Neural cell (in vitro differentiated cells): ENCODE measurements at places on chromosomes 12 and 14. TPM values are rescaled to one million over a fixed set of nuclear protein-coding genes. Genes with fewer than 3 reads are reported as not detected.

ZC2HC1C gene
- polyA plus RNA-seq = 3.9 and 4.5 TPM in 2 replicates

NPFF gene
- polyA plus RNA-seq = not detected in 2 replicates

ZNF605 gene
- 18.6 and 22.6 TPM in 2 replicates for polyA plus RNA-seq

HPD gene
- polyA plus RNA-seq = not detected in 2 replicates

HAL gene
- 0.06 TPM in 1 of 2 replicates, not detected in the other for polyA plus RNA-seq

PGF gene
- 0.28 TPM in 1 of 2 replicates, not detected in the other for polyA plus RNA-seq

MIPOL1 gene
- 1.3 and 3.2 TPM in 2 replicates for polyA plus RNA-seq

SUPT16H gene
- 83.4 and 96.2 TPM in 2 replicates for polyA plus RNA-seq

LGR5 gene
- polyA plus RNA-seq = 0.16 TPM in 1 of 2 replicates, not detected in the other

RBM19 gene
- polyA plus RNA-seq = 14.2 and 24.7 TPM in 2 replicates

FSCB gene
- not detected in 2 replicates for polyA plus RNA-seq

TEAD4 gene
- 1.5 and 1.6 TPM in 2 replicates for polyA plus RNA-seq

PAPLN gene
- 0.08 and 0.14 TPM in 2 replicates for polyA plus RNA-seq

AQP2 gene
- not detected in 2 replicates for polyA plus RNA-seq

JPH4 gene
- polyA plus RNA-seq = 68.2 and 76.9 TPM in 2 replicates

BAG5 gene
- polyA plus RNA-seq = 25.5 and 27.2 TPM in 2 replicates

KRT83 gene
- polyA plus RNA-seq = not detected in 2 replicates

RAB21 gene
- 26.3 and 28.4 TPM in 2 replicates for polyA plus RNA-seq

PPP4R4 gene
- 4.8 and 5.9 TPM in 2 replicates for polyA plus RNA-seq

PTGDR gene
- polyA plus RNA-seq = 0.10 TPM in 1 of 2 replicates, not detected in the other

KLRC4 gene
- polyA plus RNA-seq = 6.5 and 8.2 TPM in 2 replicates

ABCC9 gene
- 0.32 TPM in 2 replicates for polyA plus RNA-seq

FAM181A gene
- 0.43 TPM in 1 of 2 replicates, not detected in the other for polyA plus RNA-seq

TCTN2 gene
- 14.3 and 15.1 TPM in 2 replicates for polyA plus RNA-seq

CD163 gene
- polyA plus RNA-seq = 0.20 TPM in 1 of 2 replicates, not detected in the other

TOMM20L gene
- not detected in 2 replicates for polyA plus RNA-seq

GPR135 gene
- polyA plus RNA-seq = 2.9 and 3.0 TPM in 2 replicates

TAS2R7 gene
- 0.58 TPM in 1 of 2 replicates, not detected in the other for polyA plus RNA-seq

MYO1H gene
- polyA plus RNA-seq = 9.2 and 10.6 TPM in 2 replicates

FOXA1 gene
- polyA plus RNA-seq = not detected in 2 replicates

SLC5A8 gene
- 0.12 TPM in 1 of 2 replicates, not detected in the other for polyA plus RNA-seq

PLA2G1B gene
- not detected in 2 replicates for polyA plus RNA-seq

C3AR1 gene
- not detected in 2 replicates for polyA plus RNA-seq

FRS2 gene
- 20.2 and 27.6 TPM in 2 replicates for polyA plus RNA-seq

CLEC7A gene
- polyA plus RNA-seq = not detected in 2 replicates

SLC25A47 gene
- 0.44 TPM in 1 of 2 replicates, not detected in the other for polyA plus RNA-seq

KIF21A gene
- polyA plus RNA-seq = 119 and 130 TPM in 2 replicates

SERPINA9 gene
- not detected in 2 replicates for polyA plus RNA-seq

POC1B gene
- 10.0 and 11.1 TPM in 2 replicates for polyA plus RNA-seq

C12orf50 gene
- polyA plus RNA-seq = 0.30 and 0.68 TPM in 2 replicates

TPPP2 gene
- polyA plus RNA-seq = not detected in 2 replicates

TAS2R43 gene
- 0.35 and 1.1 TPM in 2 replicates for polyA plus RNA-seq

TAS2R46 gene
- not detected in 2 replicates for polyA plus RNA-seq

TROAP gene
- 0.26 and 1.3 TPM in 2 replicates for polyA plus RNA-seq

SPX gene
- polyA plus RNA-seq = not detected in 2 replicates

TMEM179 gene
- polyA plus RNA-seq = 20.3 and 27.5 TPM in 2 replicates
